CD8-positive, alpha-beta T cell (primary cell): ENCODE measurements at places on chromosomes 12 and 14.

GRCh38 chr14:57632649-57633048 lies 139.0 kb upstream of the CCDC198 start:
- no peak for DNase-seq

DNA sequence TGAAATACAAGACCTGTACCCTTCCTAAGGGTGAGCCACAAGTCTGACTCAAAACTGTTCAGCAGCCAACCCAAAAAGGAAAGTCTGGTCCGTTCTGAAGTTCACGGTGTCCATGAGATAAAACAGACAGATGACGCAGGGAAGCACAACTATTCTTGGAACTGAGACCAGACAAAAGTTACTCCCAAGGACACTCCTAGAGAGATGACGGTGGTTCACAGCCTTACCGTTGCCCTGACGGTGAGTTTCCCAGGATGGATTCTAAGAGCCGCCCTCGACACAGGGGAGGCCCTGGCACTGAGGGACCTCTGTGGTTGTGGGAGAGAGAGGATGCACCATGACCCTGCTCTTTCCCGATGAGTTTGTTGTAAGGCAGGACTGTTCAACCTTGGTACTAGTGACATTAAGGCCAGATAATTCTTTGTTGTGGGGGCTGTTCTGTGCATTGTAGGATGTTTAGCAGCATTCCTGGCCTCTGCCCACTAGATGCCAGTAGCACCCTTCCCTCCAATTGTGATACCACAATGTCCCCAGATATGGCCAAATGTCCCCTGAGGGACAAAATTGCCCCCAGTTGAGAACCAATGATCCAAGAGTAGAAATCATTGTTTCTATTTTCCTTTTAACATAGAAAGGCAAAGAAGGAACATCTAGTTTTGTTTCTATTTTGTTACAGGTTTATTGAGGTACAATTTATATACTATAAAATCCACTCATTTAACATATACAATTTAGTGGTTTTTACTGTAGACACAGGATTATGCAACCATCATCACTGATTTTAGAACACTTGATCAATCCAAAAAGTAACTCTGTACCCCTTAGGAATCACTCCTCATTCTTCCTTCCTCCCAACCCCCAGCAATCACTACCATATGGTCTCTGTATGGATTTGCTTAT lies 23.0 kb downstream of the OR10P1 start:
- no peak for DNase-seq

- no peak for DNase-seq
These were observed 73.5 kb downstream of the ARF6 start for GRCh38 chr14:49966304-49966809.

DNA sequence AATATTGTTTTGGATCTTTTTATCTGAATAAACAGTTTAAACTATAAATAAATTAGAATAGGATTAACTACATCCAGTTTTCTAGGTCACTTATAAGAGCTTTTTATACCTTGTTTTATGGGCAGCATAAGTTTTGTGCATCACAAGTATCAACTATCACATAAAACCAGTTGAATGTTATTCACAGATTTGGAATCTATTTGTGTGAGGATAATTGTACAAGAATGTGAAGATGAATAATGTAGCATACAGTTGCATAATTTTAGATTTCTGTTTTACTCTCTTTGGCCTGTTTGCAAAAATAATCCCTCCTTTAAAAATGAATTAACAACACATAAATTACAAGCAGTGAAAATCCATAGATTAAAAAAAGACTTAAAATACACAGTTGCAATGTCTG lies 88.8 kb downstream of the SCFD1 start:
- no peak for DNase-seq

- no peak for DNase-seq
These were observed 954.1 kb downstream of the AACS start for GRCh38 chr12:126019385-126019784.

DNA sequence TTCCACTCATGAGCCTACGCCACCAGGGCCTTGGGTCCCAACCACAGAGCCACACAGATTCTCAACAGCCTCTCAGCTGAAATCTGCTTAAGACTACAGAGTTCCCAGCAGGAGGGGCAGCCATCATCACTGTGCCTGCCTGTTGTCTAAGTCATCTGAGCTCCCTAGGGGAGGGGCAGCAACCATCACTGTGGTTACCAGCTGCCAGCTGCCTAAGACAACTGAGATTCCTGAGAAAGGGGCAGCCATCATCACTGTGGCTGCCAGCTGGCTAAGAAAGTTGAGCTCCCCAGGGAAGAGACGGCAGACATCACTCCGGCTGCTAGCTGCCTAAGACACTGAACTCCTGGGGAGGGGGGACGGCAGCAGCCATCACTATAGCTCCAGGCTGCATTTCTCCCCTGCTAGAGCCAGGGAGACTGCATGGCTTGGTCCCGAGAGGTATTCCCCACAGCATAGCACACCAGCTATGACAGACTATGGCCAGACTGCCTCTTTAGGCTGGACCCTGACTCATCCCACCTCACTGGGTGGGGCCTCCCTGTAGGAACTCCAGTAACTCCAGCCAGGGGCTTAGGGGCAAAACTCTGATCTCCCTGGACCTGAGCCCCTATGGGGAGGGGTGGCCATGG lies 37.2 kb upstream of the C14orf132 start:
- DNase-seq: no peak

DNA sequence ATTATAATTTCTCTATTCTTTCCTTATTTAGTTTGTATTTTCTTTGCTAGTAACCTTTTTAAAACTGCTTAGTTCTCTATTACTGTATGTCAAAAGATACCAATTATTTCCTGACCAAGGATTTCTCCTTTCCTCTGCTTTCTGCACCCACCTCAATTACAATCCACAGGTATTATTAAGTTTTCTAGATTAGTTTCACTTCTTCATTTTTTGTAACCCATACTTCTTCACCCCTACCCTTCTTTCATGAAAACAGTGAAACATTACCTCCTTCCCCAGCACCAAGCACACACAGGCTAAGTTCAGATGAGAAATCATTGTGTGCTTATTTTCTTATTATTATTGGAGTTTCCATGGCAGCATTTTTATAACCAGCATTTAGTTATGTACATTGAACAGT lies 318.5 kb upstream of the MDGA2 start:
- no peak for DNase-seq

GRCh38 chr12:10178821-10179220 lies at the start of gene TMEM52B:
Gene TMEM52B (plus strand): TSS chr12:10179032. CDS start chr12:10179575, 543 bp downstream.
- no peak for DNase-seq

DNA sequence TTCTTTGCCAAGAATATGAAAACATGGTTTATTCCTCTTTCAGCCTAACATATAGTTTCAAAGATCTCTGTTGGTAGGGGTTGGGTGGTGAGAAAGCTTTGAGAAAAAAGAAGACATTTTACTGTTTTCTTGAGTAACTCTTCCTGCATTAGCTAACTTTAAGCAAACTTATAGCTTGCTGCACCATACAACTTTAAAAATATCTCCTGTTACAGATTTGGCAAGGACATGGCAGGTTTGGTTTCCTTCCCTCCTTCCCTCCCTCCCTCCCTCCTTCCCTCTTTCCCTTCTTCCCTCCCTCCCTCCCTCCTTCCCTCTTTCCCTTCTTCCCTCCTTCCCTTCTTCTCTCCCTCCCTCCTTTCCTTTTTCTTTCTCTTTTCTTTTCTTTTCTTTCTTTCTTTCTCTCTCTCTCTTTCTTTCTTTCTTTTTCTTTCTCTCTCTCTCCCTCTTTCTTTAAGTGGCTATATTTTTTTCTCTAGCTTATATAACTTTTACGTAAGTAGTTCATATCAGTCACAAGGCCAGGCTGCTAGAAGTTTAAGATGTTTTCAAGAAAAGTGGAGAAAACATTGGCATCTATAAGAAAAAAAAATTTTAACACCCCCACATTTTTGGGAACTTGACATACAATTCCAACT lies 26.0 kb upstream of the ANO6 start:
- no peak for DNase-seq

GRCh38 chr12:76560086-76560491 lies 518 bp upstream of the OSBPL8 start:
- DNase-seq: no peak

- no peak for DNase-seq
These were observed 167.2 kb downstream of the FSCB start for GRCh38 chr14:44339862-44340261.

- DNase-seq: no peak
These were observed 18.8 kb upstream of the NTS start for GRCh38 chr12:85855305-85855704.

GRCh38 chr14:37142835-37143401 lies 29.5 kb downstream of the SLC25A21 start:
- no peak for DNase-seq

DNA sequence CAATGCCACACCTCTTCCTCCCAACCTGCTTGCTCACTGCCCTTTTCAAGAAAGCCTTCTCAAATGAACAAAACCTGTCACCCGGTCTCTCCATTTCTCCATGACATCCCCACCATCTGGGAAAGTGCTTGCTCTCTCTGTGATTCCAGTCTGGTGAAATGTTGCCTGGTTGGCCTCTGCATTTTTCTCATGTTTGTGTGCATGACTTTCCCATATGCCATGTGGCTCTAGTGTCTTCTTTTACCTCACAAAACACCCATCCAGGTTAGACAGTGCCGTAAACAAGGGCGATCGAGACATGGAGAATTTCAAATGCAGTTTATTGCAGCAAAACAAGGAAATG lies 5.8 kb downstream of the KRT1 start:
- no peak for DNase-seq

DNA sequence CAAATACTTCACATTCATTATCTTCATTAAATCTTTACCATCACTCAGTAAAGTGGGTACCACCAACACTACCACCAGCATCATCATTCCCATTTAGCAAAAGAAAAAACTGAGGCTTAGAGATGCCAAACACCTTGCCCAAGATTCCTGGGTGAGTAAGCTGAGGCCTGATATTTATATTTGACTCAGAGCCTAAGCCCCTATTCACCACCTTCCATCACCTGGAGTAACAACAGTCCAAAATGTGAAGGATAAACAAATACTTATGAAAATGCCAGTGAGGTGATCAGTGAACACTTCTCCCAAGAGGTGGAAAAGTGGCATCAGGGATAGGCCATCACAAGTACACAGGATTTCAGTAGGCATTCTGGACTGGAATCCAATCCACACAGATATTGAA lies 3.7 kb downstream of the SLC38A1 start:
- no peak for DNase-seq

GRCh38 chr12:113610698-113611097 lies 139.0 kb upstream of the LHX5 start:
- no peak for DNase-seq

DNA sequence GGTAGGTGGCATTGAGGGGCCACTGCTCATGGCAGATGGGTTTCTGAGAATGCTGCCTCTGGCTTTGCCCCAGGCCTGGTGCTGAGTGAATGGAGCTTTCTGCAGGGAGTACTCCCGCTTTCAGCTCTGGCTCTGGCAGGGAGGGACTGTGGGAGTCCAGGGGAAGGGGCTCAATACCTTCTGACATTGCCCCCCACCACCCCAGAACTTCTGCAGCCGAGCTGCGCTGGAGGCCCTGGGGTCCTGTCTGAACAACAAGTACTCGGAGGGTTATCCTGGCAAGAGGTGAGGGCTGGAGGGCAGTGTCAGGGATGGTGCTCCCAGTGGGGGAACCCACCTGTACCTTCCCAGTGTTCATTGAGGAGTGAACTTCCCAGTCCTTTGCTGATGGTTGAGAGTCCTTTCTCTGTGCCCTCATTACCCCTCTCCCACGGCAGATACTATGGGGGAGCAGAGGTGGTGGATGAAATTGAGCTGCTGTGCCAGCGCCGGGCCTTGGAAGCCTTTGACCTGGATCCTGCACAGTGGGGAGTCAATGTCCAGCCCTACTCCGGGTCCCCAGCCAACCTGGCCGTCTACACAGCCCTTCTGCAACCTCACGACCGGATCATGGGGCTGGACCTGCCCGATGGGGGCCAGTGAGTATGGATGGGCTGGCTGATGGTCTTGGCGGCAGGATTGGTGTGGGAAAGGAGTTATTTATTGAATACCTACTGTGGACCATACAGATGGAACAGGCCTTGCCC lies 1.9 kb downstream of the SHMT2 start:
- no peak for DNase-seq

GRCh38 chr12:4137015-4137414 lies 136.5 kb upstream of the CCND2 start:
- DNase-seq: no peak

GRCh38 chr12:11827091-11828061 lies 177.9 kb downstream of the ETV6 start:
- DNase-seq: no peak

GRCh38 chr12:66047411-66048021 lies 83.0 kb downstream of the LLPH start:
- DNase-seq: no peak

GRCh38 chr14:75689012-75689411 lies 28.0 kb downstream of the TTLL5 start:
- no peak for DNase-seq

DNA sequence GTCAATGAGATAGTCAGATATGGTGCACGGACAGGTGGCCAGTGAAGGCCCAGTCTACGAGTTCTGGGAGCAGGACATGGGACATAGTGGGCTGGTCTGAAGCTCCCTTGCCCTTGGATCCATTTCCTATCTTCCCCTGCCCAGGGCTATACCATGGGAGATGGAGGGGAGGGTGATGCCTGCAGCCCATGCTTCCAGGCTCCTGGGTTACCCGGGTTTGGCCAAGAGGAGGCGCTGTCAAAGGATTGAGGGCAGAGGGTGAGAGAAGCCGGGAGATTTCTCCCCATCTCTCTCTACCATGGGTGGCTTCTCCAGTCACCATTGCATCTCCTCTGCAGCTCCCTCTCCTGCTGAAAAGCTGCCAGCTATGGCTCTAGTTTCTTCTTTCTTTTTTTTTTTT lies 52.8 kb upstream of the LHX5 start:
- DNase-seq: no peak
